NCI-H748 treated with DMSO at 0.1 percent for 48 hours (cell line): ENCODE measurements at places on chromosomes 7 and 10.
A peak's percentile ranks its signal among the peaks of the same experiment; 100 is the strongest.

GRCh38 chr10:59700709-59701108, 8.9 kb downstream of the SLC16A9 start:
- DNase-seq, result no peak

DNA sequence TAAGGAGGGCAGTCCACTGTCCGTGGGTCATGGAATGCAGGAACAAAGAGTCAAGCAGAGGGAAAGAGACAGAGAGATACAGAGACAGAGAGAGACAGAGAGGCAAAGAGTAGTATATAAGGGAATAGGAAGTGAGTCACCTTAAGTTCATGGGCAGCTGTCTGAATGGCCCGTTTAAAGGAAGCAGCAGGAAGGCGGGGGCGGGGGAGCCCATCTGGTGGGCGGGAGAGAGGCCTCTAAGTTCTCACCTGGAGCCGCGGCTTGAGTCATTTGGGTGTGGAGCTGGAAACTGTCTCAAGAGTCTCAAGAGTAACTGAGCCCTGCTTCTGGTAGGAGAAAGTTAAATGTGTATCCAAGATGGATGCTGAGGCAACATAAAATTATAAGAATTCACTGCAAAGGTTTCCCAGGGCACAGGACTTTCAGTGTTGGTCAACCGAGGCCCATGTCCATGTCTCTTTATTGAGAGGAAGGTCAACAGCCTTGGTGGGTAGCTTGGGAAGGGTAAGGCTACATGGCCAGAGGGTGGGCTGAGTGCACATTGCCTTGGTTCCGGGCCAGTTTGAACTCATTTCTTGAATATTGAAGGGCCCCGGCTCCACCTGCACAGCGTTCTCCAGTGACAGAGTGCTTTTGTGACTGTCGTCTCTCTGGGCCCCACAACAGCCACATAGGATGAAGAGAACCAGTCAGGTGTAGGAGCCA, 85.5 kb upstream of the CACUL1 start:
- DNase-seq, result no peak

DNA sequence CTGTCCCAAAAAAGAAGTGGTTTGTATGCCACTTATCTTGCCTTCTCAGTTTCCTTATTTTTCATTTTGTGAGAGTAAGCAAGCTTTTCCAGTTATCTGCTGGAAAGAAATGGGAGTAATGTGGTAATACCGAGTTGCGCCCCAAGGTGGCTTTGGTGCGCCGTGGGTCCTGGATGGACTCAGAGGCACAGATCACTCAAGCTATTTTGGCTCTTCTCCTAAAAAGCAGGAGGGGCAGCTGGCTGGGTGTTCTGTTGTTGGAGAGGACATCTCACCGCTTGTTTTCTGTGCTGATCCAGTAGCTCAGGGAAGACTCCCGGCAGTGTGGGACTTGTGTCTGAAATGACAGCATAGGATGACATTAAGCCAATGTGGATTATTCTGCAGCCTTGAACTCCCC, 16.4 kb downstream of the PRKRIP1 start:
- no peak for DNase-seq

DNA sequence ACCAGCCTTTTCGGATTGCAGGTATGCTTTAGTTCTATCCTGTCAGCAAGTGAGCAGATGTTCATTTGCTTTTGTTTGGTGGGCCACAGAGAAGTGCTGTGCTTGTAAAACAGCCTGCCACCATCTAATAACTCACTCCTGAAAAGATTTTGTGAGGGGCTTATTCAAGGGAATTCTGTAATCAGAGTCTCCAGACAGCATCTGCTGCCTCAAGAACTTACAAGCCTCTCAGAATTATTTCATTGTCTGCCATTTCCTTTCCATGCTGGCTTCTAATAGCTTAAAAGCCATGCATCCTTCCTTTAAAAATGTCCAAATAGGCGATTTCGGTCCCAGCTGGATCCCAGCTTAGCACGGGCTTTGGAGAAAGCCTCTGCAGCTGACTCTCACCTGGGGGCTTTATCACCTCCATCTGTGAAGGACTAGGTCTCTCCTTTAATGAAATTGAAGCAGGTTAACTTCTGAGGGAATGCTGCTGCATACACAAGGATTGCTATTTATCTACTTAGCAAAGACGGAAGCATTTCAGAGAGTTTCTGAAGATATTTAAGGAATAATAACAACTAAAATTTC, 48.0 kb downstream of the MALRD1 start:
- no peak for DNase-seq

DNA sequence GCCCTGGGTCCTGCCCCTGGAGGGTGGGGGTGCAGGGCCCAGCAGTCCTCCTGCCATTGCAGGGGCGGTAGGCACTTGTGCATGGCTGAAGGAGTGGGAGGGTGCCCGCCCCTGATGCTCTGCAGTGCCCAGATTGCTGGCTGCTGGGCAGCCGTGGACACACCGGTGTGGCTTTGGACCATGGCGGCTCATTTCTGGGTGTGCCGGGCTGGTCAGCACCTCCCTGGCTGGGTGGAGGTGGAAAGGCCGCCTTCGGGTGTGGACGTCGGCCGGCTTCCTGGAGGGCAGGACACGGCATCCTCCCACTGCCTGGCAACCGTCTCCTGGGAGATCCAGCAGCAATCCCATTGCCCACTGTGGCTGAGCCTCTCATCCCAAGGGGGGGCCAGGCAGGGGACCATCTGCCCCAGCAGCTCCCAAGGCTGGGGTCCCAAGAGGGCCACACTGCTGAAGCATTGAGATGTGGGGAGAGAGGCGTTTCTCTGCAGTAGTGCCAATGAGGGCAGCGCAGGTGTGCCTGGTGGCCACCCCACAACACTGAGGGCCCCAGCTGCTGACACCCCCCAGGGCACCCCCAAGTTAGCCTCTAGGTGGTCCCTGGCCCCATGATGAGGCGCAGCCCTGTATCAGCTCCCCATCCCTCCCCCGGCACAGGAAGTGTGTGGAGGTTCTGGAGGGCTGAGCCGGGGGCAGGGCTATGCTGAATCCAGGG, 12.9 kb downstream of the TTYH3 start:
- DNase-seq, result no peak

DNA sequence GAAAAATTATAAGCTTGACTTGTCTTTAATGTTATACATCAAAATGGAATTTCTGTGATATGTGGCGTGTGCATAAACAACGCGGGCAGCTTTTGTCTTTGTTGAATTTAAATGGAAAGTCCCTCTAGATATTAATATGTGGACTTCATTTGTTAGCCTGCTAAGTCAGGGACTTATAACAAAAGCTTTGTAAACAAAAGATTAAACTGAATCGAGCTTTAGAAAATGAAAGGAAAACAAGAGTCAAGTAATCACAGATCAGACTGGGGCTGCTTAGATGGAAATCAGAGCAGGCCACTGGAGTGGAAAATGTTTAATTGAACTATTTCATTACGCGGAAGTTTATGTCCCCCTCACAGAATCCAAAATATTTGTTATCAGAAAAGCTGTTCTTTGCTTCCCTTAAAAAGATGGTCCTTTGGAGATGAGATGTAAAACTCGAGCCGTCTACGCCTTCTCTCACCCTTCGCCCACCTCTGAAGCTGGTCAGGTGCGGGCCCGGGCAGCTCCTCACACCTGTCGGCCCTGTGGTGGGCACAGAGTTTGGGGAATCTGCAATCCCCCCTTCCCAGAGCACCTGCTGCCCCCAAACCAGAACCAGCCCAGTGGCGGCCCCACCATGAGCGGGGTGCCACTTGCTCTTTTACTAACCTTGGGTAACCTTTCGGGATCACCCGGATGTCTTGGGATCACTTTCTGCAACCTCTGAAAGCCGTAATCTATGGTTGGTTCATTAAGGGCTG, 116.2 kb downstream of the EBF3 start:
- no peak for DNase-seq

- DNase-seq, result no peak
Measured at GRCh38 chr7:104150470-104150869, 57.3 kb downstream of the ORC5 start.

- no peak for DNase-seq
Measured at GRCh38 chr7:119943942-119944600, 328.9 kb upstream of the KCND2 start.

- no peak for DNase-seq
Measured at GRCh38 chr10:103727546-103727963, 127.8 kb downstream of the SH3PXD2A start.

DNA sequence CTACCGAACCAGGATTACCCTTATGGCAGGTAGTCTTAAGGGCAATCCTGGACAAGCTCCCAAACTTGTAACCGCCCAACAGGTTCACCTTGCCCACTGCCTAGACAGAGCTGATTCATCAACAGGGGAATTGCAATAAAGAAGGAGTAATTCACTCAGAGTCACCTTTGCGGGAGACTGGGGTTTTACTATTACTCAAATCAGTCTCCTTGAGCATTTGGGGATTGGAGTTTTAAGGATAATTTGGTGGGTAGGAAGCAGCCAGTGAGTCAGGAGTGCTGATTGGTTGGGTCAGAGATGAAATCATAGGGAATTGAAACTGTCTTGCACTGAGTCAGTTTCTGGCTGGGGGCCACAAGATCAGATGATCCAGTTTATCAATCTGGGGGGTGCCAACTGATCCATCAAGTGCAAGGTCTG, 25.3 kb downstream of the HK1 start:
- DNase-seq, result no peak

DNA sequence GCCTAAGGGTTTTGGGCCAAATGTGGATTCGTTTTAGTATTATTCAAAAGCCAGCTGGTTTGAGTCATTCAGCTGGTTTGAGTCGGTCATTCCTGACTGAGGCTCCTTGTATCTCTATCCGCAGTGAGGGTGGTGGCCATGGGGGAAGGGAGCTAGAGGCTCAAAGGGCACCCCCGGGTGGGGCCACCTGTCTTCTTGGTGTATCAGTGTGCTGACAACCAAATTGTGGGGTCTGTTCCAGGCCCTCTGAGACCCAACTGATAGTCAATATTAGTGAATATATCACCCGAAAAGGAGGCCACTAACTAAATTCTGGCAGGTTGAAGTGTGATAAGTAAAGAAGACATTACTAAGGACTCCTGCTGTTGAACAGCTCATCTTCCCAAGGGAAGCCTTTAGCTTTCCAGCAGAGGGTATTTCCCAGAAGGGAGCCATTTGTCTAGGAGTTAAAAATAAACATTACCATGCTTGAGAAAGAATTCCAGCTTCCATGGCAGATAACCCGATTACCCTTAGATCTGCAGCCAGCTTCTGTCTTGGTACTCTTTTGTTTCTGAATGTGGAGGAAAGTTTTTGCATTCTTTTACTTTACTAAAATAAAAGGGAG, 29.9 kb upstream of the DDX50 start:
- DNase-seq, result peak; percentile 29

DNA sequence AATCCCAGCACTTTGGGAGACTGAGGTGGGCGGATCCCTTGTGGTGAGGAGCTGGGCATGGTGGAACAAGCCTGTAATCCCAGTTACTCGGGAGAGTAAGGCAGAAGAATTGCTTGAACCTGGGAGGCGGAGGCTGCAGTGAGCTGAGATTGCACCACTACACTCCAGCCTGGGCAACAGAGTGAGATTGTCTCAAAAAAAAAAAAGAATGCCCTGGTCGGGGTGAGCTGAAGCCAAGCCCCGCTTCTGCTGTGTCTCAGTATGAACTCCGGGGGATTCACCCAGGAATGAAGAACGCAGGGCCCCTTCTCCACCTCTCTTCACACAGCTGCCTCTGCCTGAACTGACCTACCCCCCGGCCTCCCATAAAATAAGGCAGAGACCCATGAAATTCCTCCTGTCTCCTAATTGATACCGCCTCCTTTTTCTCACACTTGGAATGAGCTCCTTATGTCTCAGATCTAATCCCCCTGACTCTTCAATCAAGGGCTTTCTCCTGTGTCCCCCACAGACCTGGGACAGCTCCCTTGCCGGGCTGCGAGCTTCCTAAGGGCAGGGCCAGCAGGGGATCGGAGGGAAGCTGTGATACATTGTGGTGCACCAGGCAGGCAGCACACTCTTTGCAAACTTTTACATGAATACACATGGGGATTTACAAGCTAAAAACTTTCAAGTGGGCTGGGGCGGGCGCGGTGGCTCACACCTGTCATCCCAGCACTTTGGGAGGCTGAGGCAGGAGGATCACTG, 911 bp upstream of the ZP3 start:
- no peak for DNase-seq

- no peak for DNase-seq
Measured at GRCh38 chr10:98420786-98421185, 5.8 kb upstream of the PYROXD2 start.

DNA sequence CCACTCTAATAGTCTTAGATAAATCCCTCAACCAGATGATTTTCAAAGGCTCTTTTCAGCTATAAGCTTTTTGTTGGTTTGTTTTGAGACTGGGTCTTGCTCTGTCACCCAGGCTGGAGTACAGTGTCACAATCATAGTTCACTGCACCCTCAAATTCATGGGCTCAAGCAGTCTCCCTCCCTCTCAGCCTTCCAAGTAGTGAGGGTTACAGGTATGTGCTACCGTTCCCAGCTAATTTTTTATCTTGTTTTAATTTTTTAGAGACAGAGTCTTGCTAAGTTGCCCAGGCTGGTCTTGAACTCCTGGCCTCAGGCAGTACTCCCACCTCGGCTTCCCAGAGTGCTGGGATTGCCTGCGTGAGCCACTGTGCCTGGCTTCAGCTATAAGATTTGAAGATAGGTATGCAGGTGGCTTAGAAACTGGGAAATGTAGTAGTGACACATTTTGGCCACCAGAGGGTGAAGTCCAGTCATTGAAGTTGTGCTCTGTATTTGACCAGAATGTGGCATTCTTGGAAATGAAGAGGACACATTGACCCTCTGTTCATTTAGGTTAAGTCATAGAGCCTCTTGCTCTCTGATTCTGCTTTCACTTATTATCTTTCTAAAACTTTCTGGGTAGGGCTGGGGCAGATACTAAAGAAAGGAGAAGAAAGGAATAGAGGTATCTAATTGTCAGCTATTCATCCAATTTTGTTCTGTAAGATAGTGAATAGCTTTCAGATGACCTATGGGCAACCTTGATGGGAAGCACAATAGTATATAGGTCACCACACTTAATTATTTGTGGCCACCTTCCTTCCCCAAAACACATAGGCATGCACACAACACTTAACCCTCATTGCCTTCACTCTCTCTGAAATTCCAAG, 36.0 kb downstream of the R3HCC1L start:
- peak; percentile 29 for DNase-seq

- DNase-seq, result no peak
Measured at GRCh38 chr7:141339603-141340002, 211.6 kb upstream of the AGK start.

- no peak for DNase-seq
Measured at GRCh38 chr10:27779462-27780015, 33.9 kb upstream of the MKX start.

DNA sequence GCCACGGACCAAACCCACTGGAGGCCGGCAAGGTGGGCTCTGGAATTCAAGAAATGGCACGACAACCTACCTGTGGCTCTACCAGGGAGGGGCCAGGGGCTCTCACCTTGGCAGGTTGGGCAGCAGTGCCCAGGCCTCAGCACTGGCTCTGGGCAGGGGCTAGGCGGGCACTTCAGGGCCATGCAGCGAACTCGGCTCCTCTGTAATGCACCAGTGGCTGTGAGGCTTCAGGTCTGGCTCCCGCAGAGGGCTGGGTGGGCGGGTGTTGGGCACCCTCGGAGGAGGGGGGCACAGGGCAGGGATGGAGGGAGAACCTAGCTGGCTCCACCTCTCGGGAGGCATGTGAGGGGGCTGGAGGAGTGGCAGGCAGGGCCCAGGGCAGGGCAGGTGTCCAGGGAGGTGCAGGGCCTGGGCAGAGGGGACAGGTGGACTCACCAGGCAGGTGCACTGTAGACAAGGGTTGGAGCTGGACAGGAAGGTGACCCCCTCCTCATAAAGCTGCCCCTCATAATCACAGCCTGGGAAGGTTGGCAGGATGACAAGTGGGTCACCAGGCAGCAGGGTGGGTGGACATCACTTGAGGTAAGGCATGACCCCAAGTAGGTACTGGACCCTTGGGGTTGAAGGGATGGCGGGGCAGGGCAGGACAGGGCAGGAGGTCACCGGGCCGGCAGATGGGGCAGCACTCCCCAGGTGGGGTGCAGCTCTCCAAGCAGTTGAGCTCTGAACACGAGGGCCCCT, 6.7 kb downstream of the KCP start:
- no peak for DNase-seq

GRCh38 chr7:111074748-111075146, 16.2 kb upstream of the LRRN3 start:
- DNase-seq, result no peak
